ENCODE measurements at places on chromosomes 16 and 17.
A peak's percentile ranks its signal among the peaks of the same experiment; 100 is the strongest.

GRCh38 chr17:46020023-46020761 is 21.1 kb downstream of the STH start:
- no peak for DNase-seq

DNA sequence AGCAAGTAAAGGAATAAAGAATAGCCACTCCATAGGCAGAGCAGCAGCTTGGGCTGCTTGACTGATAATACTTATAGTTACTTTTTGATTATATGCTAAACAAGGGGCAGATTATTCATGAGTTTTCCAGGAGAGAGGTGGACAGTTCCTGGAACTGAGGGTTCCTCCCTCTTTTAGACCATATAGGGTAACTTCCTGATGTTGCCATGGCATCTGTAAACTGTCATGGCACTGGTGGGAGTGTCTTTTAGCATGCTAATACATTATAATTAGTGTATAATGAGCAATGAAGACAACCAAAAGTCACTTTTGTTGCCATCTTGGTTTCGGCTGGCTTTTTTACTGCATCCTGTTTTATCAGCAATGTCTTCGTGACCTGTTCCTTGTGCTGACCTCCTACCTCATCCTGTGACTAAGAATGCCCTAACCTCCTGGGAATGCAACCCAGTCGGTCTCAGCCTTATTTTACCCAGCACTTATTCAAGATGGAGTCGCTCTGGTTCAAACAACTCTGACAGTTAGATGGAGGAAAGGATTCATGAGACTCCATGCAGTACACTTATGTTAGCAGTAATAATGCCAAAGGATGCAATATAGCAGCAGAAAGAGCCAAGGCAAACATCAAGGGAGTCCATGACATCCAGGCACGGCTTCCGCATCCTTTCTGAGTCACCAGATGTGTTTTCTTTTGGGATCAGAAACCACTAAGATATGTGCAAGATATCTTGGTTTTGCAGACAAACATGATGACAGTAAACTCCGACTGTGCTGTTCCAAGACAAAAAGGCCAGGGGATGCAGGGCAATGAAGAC is 55.8 kb upstream of the B4GALNT2 start:
- DNase-seq, result peak; percentile 90

GRCh38 chr16:74627506-74628220 is 20.7 kb upstream of the GLG1 start:
- no peak for DNase-seq

- no peak for DNase-seq
These were observed 5.4 kb downstream of the SLC47A1 start for GRCh38 chr17:19539040-19539399.

GRCh38 chr16:2333231-2333630 is 7.3 kb downstream of the ABCA3 start:
- no peak for DNase-seq

GRCh38 chr17:77332034-77332971 is 191.5 kb downstream of the SEC14L1 start:
- no peak for DNase-seq
